ENCODE measurements at places on chromosomes 12 and 14.

DNA sequence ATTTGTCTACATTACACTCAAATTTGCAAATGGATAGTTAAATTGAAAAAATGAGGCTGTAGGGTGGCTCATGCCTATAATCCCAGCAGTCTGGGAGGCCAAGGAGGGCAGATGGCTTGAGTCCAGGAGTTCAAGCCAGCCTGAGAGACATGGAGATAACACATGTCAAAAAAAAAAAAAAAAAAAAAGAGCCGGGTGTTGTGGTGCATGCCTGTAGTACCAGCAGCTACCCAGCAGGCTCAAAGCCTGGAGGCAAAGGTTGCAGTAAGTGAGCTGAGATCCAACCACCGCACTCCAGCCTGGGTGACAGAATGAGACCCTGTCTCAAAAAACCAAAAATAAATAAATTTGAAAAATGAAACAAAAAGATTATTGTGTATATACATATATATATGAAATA lies 119.9 kb upstream of the MGAT4C start:
- DNase-seq, result no peak

DNA sequence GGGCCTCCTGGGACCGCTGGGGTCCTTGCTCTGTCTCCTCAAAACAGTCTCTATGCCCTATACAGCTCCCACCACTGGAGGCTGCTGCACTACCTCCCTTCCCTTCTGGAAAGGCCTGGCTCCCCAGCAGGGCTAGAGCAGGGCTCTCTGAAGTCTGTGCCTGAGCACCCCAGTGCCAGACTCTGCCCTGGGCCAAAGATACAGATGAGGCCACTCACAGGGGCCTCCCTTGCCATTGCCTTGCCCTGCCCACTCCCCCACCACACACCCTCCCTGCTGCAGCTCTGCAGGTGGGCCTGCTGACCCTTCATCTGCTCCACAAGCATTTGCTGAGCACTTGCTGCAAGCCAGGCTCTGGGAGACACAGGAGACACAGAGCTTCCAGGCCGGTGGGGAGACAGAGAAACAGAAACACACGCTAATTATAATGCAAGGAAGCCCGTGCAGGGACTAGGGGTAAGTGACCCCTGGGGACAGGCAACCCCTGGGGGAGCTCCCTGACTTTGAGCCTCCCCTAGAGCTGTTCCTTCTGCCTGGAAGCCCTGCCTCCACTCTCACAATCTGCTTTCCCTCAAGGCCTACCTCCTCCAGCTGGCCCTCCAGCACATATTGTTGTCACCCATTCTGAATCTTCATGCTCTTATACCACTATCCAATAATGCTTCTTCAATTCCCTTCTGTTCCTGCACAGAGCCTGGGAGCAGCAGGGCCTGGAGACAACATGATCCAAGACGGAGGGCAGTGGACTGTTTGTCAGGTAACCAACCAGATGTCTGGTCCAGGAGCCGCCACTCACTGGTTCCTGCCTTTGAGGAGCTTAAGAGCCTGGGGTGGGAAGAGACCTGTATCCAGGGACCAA lies 32.6 kb upstream of the PNMA1 start:
- DNase-seq, result no peak

DNA sequence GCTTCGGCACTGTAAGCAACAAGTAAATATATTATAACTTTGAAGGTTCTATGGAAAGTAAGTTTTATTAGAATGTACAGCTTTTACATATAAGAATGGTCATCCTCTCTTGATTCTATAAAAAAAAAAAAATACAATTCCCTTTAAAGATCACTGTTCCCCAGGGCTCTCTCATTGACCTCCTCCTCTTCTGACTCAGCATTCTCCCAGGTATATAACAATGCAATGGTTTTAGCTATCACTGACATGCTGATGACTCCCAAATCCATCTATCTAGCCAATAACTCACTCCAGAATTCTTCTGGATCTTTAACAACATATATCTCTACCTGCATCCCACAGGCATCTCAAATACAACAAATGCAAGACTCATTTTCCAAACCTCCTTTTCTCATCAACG lies 62.7 kb downstream of the EEA1 start:
- no peak for DNase-seq

DNA sequence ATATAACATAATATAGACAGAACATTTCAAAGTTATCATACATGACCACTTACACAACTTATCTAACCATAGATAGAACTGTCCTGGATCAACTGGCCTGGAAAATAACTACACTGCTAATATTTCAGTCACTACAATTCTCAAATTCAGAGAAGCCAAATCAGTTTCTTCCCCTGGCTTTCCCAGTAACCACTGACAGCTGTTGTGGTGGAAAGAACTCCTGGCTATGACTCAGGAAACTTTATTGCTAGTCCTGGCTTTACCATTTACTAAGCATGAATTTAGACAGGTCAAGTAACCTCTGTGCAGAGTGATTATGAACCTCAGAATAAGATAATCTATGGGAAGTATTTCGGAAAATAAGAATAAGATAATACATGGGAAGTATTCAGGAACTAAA lies 244.9 kb upstream of the DIO2 start:
- DNase-seq, result no peak

DNA sequence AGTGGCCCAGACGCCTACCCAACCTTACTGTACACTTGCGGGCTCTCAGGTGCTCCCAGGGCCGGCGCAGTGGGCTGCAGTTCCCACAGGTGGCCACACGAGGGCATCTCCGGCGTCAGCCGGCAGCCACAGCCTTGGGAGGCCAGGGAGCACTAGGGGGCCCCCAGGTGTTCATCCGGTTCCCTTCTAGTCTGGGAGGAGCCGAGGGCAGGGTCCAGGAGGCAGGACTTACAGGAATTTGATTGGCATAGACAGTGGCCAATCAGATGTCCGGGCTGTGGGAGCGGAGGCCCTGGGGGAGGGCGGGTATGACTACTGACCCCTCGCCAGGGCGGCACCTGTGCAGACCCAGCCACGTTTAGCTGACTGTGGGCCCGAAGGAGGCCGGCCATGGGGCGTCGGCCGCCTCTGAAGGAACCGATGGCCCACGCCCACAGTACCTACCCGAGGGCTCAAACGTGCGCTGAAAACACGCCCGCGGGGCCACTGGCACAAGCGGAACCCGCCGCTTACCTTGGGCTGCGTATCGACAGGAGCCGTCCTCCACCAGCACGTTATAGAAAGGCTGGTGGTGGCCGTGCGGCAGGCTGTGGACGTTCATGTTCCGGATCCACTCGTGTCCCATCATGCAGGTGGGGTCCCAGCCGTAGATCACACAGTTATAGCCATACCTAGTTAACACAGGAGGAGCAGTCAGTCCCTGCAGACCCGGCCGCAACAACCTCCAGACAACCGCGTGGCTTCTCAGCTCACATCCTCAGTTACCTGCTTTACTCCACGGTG lies 34.8 kb downstream of the FBXO21 start:
- DNase-seq, result peak; percentile 55

GRCh38 chr12:48764521-48764920 lies 24.4 kb downstream of the ADCY6 start:
- no peak for DNase-seq

- no peak for DNase-seq
Measured at GRCh38 chr14:102798926-102799325, 21.7 kb downstream of the TRAF3 start.

DNA sequence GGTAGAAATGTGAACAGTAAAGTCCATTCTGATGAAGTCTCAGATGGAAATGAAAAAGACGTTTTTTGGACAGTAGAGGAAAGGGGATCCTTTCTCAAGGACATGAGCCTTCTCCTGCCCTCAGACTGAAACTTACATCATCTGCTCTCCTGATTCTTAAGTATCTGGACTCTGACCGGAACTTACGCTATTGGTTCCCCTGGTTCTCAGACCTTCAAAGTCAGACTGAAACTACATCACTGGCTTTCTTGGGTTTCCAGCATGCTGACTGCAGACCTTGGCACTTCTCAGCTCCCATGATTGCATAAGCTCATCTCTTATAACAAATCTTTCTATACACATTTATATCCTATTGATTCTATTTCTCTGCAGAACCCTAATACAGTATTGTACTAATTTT lies 291.0 kb downstream of the SNAPC1 start:
- no peak for DNase-seq

GRCh38 chr14:52868911-52869618 lies 77.7 kb upstream of the GNPNAT1 start:
- DNase-seq, result no peak

DNA sequence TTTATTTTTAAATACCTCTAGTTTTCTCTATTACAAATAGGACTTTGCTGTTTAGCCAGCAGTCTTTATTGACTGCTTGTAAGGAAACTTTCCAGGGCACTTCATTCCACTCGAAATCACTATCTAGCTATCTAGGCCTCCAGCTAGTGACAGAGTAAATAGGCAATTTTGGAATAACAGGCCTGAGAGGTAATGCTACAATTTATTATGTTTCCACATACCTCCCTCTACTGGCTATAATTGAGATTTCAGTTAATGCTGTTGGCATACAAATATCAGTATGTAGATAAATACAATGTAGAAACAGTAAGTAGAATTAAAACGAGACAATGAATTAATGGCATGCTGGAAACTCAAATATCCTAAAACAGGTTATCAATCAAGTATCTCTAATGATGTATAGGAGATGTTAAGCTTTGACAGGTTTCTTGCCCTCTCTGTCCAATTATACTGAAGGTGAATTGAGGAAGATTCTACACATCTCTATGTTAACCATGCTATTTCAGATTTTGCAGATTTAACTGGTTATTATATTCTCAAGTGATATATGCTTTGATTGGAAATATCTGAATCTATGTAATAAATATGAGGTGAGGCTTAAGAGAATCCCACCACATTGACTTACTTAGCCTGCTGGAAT lies 7.2 kb downstream of the DTD2 start:
- no peak for DNase-seq

DNA sequence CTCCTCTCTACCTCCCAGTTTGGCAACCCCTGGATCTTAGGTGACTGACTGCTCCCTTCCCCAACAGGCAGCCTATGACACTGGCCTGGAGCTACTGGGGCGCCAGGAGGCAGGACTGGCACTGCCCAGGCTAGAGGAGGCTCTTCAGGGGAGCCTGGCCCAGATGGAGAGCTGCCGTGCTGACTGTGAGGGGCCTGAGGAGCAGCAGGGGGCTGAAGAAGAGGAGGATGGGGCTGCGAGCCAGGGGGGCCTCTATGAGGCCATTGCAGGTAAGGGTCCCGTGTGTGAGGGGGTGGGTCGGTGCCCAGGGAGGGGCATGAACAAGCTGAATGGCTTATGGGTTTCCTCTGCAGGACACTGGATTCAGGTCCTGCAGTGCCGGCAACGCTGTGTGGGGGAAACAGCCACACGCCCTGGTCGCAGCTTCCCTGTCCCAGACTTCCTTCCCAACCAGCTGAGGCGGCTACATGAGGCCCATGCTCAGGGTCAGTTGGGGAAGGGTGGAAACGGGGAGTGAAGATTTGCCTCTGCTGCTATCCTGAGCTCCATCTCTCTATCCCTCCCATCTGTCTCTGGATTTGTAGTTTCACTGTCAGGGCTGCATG lies 2.2 kb downstream of the P3H3 start:
- no peak for DNase-seq

DNA sequence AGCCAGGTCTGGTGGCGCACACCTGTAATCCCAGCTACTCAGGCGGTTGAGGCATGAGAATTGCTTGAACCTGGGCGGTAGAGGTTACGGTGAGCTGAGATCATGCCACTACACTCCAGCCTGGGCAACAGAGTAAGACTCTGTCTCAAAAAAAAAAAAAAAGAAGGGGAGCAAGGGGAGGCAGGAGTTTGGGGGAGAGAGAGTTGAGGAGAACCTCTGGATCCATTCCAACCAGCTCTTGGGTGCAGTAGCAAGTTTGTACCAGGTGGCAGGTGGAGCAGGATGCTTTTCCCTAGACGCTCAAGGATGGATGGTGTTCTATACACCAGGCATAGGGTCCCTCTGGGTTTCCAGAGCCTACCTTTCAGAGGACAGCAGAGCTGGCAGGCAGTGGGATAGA lies 1.9 kb downstream of the NFE2 start:
- DNase-seq, result no peak

GRCh38 chr14:75274899-75275569 lies 3.6 kb upstream of the FOS start:
- no peak for DNase-seq

- no peak for DNase-seq
Measured at GRCh38 chr14:100271247-100271939, 32.4 kb downstream of the YY1 start.

DNA sequence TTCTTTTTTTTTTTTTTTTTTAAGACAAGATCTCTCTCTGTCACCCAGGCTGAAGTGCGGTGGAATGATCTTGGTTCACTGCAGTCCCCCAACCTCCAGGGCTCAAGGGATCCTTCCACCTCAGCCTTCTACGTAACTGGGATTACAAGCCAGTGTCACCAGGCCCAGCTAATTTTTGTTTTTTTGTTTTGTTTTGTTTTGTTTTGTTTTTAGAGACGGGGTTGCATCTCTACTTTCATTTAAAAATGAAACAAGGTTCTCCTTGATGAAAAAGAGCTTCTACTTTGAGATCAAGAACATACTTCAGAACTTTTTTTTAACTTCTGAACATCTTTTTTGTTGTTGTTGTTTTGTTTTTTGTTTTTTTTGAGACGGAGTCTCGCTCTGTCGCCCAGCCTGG lies 121.7 kb upstream of the PRB2 start:
- no peak for DNase-seq

DNA sequence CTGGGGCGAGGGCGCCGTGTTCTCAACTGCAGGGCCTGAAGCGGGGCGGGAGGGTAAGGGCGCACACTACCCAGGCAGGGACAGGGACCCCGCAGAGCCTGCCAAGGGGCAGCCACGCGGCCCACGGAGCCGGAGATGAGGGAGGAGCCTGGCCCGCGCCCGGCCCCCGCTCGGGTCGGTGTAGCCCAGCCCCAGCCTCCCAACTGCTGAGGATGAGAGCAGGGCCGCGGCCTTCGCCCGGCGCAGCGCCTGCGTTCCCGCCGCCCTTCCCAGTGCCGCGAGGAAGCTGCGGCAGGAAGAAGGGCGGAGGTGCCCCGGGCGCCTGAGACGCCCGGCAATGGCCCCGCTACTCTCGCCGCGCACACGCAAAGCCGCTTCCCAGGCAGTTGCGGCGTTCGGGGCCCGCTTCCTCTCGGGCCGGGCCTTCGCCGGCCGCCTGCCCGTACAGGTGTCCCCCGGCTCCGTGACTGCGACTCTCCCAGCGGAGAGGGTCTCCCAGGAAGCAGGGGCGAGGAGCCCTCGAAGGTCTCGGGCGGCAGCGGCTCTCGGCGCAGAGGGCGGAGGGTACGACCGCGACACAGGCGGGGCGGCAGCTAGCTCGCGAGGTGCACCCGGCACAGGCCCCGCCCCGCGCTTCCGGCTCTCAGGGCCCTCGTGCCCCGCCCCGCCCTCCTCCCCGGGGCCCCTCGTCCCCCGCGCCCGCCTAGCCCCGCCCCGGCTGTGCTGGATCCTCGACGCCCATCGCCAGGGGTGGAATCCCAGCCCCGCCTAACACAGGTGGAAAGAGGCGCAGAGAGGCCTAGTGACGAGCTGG lies 24.8 kb upstream of the YY1 start:
- peak; percentile 77 for DNase-seq

DNA sequence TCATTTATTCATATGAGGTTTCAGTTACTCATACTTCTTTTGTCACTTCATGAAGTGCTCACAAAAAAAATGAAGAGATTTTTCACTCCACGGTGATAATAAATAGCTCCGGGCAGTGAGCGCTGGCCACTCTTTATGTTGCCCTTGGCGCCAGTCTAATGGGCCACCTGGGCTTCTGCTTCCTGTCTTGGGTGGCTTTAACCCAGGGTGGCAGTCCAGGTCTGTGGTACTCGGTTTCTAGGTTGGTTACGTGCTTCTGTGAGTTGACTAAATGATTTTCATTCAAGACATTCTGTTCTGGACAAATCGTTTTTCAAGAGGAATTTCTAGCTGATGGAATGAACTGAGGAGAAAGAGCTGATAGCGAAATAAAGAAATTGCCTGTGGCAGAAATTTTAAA lies 34.6 kb upstream of the NID2 start:
- DNase-seq, result no peak

Data from stimulated activated CD8-positive, alpha-beta memory T cell treated with anti-CD3 and anti-CD28 coated beads, Interleukin-7, amount 100 ng/mL, for 1 hour (primary cell).